B cell (primary cell): ENCODE measurements at places on chromosomes 6 and 20.

DNA sequence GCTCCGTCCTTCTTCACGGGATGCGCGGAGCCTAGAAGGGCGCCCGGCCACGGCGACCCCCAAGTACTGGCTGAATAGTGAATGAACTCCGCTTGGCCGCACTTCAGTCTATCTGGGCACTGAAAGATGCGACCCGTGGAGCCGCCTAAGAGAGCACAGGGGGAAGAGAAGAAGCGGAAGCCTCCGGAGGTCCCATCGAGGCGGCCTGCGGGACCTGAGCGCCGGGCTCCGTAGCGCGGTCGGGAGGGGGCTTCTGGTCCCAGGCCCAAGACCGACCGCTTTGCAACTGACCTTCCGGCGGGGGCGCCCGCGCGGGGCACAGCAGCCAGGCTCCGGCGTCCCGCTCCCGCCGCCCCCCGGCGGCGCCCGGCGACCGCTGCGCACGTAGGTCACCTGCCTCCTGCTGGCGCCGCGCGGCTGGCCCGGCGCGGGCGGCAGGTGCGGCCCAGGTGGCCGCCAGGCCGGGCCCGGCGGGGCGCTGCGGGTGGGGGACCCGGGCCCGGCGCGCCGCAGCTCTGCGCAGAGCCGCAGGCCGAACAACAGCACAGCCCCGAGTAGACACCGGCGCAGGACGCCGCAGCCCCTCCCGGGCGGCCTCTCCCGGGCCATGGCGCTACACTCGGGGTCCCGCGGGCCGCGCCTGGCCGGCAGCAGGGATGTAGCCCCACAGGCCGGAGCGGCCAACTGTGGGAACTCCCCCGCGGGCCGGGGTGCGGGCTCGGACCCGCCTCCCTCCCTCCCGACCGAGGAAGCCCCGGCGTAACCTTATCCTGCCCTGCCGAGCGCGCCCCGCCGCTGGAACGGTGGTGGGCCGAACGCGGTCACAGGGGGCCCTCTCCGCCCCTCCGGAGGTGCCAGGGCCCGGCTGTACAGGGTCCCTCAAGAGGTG, at the start of gene METTL24:
Gene METTL24 (minus strand): TSS at position 686 of the 889 bp plus-strand sequence. CDS start 77 bp downstream, at position 609.
- DNase-seq = peak; percentile 49

GRCh38 chr20:20680991-20681508, 31.4 kb downstream of the RALGAPA2 start:
- DNase-seq = no peak

- no peak for DNase-seq
These were observed 17.1 kb upstream of the CST9L start for GRCh38 chr20:23585449-23585807.

- no peak for DNase-seq
These were observed 96.5 kb downstream of the EYA2 start for GRCh38 chr20:46991168-46991567.

- DNase-seq = no peak
These were observed 54.6 kb downstream of the B4GALT5 start for GRCh38 chr20:49659056-49659455.
